ENCODE measurements at places on chromosomes 7 and 10. TPM values are rescaled to one million over a fixed set of nuclear protein-coding genes. Genes with fewer than 3 reads are reported as not detected.

GRCh38 chr7:43758822-43759683 is 573 bp downstream of the BLVRA start:
- no peak for DNase-seq

GRCh38 chr10:18976696-18977251 is 71.8 kb upstream of the MALRD1 start:
- DNase-seq: no peak

DNA sequence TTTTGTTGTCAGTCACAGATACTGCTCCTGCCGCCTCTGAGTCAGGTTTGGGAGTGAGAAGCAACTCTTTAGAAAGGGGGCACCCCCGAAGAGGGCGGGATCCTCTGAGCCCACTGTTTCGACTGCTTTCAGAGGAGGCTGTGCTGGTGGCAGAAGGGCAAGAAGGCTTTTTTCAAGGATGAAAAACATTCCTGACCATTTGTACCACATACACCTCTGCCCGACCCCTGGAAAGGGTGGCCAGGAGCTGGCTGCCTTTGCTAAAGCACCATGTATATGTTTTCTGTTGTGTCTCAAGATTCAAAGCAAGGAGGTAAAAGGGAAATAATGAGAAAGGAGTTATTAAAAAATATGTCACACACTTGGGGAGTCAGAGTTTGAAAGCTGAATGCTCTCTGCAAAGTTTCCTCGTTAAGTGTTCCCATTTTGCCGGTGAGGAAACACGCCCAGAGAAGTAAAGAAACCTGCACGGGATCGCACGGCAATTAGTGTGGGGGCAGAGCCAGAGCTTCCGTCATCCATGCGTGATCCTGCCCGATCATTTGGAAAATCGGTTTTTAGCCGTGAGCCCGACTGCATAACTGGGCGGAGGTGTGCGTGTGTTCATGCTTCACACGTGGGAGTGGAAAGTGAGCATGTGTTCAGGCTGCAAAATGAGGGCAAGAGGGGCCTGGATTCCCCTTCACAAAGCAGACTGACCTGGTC is 163.2 kb downstream of the ADAM12 start:
- DNase-seq: no peak

DNA sequence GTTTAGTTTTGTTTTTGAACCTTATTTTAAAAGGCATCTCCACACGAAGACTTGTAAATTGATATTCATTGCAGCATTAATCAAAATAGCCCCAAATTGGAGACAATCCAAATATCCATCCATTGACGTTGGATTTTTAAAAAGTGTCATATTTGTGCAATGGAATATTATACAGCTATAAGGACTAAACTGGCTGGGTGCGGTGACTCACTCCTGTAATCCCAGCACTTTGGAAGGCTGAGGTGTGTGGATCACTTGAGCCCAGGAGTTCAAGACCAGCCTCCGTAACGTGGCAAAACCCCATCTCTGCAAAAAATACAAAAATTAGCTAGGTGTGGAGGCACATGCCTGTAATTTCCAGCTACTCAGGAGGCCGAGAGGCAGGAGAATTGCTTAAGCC is 35.1 kb downstream of the XRCC2 start:
- no peak for DNase-seq

CPA4 gene
- total RNA-seq: 22.7 TPM

CLDN15 gene
- 6.0 TPM for total RNA-seq

CYTH3 gene
- 9.8 TPM for total RNA-seq

TFR2 gene
- not detected for total RNA-seq

IGFBP1 gene
- not detected for total RNA-seq
